Right ventricle myocardium inferior (tissue), 1 donor: ENCODE measurements at places on chromosomes 2 and 18. TPM values are rescaled to one million over a fixed set of nuclear protein-coding genes. Genes with fewer than 3 reads are reported as not detected.

ALK gene
- 0.08 TPM for total RNA-seq

DNA sequence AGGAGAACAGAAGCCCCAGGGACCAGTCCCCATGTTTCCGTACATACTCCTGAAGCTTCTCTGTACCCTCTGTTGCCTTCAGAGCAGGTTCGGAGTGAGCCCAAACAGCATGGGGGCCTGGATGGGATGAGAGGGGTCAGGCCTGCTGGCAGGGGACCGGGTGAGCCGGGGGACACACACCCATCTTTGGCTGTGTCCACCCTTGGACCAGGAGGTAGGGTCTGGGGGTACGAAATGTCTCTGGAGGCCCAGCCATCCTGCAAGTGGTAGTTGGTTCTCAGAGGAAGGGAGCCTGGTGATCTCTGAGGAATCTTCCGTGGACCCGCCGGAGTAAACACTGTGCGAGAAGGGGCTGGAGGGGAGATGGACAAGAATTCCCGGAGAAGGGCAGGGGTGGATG, 15.3 kb downstream of the FBLN7 start:
- DNase-seq, result no peak

- no peak for DNase-seq
These were observed 191.9 kb downstream of the MYO3B start for GRCh38 chr2:170369894-170370293.

ITPRIPL1 gene
- total RNA-seq, result 1.4 TPM

DNA sequence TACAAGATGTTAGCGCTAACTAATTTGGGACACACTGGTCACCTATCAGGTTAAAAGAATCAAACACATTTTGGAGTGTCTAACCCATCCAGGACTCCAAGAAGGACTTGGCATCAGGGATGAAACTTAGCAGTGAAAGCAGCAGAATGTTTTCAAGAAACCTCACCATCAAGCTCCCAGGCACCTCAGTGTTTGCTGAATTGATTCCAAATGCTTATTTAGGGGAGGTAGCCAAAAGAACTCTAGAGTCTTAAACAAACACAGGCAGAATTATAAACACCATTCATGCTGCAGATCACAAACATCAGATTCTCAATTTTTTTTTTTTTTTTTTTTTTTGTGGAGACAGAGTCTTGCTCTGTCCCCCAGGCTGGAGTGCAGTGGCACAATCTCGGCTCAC, 122.8 kb upstream of the UXS1 start:
- DNase-seq, result no peak

GRCh38 chr2:236354973-236355595, 90.9 kb upstream of the ASB18 start:
- no peak for DNase-seq

FKBP1B gene
- total RNA-seq, result 3.1 TPM

DNA sequence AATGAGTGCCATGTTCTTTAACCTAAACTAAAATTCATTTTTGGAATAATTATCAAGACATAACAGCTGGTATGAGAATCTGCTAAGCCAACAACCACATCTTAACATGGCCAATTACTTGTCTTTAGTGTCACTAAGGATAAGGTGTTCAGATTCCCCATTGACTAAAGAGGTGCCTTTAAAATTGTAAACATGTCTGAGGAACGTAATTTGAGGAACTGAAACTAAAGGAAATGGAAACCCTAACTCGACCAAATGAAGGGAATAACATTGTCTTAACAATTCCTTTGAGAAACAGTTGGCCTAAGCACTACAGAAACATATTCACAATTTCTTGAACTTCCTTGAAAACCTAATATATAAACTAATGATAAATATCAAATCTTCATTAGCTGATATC, 355.4 kb upstream of the GULP1 start:
- DNase-seq, result no peak

DNA sequence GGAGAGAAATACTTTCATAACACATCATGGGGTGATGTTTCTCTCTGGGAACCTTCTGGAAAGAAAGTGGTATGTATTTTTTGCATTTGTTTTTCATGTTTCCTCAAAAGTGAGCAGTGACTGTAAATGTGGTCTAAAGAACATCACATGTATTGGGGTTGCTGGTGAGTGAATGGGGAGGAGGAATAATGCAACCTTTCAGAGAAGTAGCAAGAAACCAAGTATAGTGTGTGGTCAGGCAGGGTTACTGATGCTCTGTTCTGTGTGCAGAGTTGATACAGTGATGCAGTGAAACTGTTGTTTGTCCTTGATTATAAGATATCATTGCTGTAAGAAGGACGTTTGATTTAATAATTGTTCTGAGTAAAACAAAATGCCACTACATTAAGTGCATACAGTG, 24.1 kb downstream of the ADNP2 start:
- DNase-seq, result no peak

GRCh38 chr18:293536-293935, 25.7 kb upstream of the THOC1 start:
- no peak for DNase-seq

C2orf81 gene
- total RNA-seq, result 1.1 TPM

- DNase-seq, result no peak
These were observed 447.5 kb upstream of the FSIP2 start for GRCh38 chr2:185291035-185291647.

DNA sequence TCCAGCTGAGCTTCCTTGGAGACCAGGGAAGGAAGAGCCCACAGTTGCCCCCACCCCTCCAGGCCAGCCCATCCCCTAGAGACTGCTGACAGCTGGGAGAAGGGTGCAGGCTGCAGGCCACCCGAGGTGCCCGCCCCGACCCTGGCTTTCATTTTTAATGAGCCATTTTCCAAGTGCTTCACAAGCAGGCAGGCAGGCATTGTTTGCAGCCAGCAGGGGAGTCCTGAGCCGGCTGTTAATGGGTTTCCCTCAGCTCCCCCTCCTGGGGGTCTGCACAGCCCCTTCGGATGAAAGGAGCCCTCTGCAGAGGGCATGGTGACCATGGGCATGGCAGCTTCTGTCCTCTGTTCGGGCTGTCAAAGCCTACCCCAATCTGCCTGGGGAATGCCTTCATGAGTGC, 94.5 kb downstream of the ZBTB7C start:
- no peak for DNase-seq

GRCh38 chr2:186977433-186978045, 128.6 kb upstream of the ZSWIM2 start:
- DNase-seq, result no peak

GRCh38 chr18:35389095-35389618, 12.0 kb upstream of the ZNF396 start:
- no peak for DNase-seq

GRCh38 chr2:3498783-3499394, 20.4 kb downstream of the ADI1 start:
- DNase-seq, result peak; percentile 25

DNA sequence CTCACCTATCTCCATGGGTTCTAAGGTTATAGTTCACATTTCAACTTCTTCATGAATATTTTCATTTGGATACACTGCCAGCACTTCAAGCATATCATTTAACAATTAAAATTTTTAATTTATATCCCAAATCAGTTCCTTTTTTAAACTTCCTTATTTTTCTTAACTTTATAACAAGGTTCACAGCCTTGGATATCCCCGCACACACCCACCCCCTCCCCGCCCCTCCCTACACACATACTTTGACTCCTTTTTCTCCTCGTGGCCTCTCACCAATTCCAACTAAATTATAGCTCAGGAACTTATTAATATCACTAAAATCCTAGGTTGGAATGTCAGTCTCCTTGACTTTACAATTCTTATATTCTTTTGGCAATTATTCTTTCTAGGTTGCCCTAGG, 163.6 kb upstream of the SETBP1 start:
- no peak for DNase-seq
